ENCODE measurements at places on chromosomes 6 and 20.

GRCh38 chr6:37612475-37612874 is 85.2 kb downstream of the MDGA1 start:
- DNase-seq, result no peak

DNA sequence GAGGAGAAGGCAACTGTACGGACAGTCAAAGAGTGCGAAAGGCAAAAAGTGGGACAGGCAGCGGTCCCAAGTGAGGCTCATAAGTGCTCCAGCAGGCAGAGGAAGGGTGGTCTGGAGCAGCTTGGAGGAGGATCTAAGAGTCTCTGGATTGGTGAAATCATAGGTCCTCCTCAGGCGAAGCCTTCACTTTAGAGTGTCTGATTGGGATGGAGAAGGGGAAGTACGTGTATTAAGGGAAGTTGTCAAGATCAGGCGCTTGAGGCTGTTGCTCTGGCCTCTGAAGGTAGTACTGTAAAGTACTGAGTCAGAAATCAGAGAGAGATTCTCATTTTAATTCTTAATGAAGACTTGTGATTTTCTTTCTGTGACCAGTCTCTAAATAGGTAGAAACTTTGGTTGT is 185.6 kb downstream of the KIF16B start:
- no peak for DNase-seq

DNA sequence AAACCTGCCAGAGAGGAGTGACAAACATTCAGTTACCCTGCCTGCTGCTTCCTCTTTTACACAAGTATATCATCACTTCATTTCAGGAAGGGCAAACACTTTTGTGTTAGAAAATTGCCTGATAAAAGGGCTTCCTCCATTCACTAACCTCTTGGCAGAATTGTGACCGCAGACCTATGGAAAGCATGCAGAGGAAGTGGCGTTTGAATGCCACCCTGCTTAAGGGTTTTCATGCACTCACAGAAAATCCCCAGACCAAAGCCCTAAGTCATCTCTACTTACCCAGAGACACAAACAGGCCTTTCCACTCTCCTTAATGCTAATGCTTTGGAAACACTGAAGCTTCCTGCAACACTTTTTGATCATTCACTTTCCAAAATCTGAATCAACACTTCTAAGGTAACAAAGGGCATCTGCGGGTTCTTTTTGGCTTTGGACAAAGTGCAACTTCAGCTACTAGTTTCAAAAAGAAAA is 22.1 kb upstream of the RALGAPA2 start:
- DNase-seq, result no peak

DNA sequence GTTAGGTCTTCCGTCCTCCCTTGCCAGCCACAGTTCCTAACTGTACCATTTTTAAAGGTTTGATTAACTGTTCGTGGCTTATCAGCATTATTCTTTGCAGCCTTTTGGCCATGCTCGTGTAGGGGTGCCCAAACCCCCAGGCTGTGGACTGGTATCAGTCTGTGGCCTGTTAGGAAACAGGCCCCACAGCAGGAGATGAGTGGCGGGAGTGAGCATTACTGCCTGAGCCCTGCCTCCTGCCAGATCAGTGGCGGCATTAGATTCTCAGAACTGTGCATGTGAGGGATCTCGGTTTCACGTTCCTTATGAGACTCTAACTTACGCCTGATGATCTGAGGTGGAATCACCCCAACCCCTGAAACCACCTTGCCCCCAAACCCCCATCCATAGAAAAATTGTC is 79.3 kb downstream of the TBC1D7 start:
- DNase-seq, result no peak

DNA sequence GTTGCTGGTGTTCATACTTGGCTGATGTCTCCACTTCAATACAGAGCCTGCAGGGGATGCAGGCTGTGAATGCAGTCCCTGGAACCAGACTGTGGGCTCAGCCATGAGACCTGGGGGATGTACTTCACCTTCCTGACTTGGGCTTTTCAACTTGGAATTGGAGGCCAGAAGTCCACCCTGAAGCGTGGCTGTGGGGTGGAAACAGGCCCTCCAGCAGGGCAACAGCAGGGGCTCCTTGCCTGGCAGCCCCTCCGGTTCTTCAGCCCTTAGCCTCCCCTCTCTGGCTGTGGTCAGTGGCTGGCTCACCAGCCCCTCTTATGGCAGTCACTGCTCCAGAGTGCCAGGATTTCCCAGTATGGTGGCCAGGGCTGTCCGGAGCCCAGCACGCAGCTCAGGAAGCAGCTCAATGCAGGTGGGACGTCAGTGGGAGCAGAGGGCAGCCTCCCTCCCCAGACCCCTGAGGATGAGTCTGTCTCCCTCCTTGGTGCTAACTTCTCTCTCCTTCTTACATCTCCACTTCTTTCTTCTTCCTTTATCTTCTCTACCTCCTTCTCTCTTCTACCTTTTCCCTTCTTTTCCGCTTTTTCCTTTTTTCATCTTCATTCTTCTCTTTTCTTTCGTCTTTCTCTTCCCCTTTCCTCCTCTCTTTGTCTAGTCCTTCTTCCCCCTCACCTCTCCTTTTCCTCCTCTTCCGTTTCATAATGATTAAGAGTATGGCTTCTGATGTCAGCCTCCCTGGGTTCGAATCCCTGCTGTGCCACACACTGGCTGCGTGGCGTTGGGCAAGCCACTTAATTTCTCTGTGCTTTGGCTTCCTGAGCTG is 45.3 kb downstream of the SLC52A3 start:
- no peak for DNase-seq

- DNase-seq, result no peak
Measured at GRCh38 chr20:39762716-39763115, 800.6 kb downstream of the DHX35 start.

GRCh38 chr20:56851552-56851951 is 222.4 kb downstream of the TFAP2C start:
- DNase-seq, result no peak

DNA sequence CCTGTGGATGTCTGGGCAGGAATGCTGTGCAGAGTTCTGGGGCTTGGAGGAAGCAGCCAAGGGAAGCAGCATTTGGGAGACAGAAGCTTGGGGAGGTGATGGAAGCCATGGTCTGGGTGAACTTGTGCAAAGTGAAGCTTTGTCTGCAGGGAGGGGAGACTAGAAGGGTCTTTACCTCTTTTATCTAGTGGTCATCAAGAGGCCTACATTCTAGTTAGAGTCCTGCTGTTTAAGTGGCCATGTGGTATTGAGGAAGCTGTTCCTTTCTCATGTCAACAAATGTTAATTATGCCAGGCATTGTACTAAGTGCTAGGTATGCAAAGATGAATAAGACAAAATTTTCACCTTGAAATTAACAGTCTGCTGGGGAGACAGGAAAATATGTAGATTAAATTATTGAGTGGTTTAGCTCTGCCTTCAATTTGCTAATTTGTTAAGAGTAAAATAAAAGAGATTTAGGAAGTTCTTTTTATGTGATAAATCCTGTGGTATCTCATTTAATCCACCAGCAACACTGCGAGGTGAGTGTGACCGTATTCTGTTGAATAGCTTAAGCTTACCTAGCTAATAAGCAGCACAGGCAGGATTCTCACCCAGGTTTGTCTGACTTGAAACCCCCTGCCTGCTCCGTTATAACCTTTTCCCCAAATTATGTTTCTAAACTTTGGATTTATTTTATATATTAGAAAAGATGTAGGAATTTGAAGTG is 43.1 kb downstream of the ARID1B start:
- no peak for DNase-seq

DNA sequence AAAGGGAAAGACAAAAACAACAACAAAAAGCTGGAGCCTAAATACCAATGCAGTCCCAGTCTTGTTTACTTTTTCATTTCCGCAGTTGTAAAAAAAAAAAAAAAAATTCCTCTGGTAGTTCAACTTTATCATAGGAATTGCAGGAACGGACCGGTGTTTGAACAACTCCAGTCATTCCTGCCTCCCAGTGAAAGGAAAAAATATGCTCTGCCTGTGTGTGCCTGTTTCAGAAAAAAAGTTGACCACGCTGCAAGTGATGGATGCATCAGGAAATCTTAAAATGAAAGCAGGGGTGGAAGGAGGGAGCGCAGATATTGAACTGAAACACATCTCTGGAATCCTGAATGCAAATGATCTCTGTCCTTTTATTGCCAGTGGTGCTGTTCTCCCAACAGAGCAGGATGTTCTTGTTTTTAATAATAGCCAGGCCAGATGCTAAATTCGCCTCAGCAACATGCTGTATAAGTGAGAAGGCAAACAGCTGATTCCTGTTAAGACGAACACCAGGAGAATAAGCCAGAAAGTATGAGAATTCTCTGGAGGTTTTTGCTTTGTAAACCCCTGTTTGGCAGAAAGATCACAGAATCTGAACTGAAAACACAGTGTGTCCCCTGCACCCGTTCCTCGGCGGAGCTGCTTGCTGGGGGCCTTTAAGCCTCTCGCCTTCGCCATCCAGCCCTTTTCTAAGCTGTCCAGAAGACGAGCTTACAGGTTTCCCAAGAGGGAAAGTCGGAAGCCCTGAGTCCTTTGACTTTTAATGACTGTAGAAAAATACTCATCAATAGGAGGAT is 178.4 kb upstream of the SUPT3H start:
- no peak for DNase-seq

GRCh38 chr6:166275714-166276166 is 32.5 kb downstream of the PRR18 start:
- DNase-seq, result peak; percentile 52

GRCh38 chr6:46734867-46735719 is at the start of gene PLA2G7:
Gene PLA2G7, minus strand, starts transcription at chr6:46735375. Its CDS starts 12,484 bp downstream, at chr6:46722891.
- DNase-seq, result no peak

- DNase-seq, result no peak
Measured at GRCh38 chr6:137852811-137853210, 14.2 kb upstream of the TNFAIP3 start.

- no peak for DNase-seq
Measured at GRCh38 chr6:167664678-167665660, 161.7 kb upstream of the AFDN start.

GRCh38 chr6:116530436-116530835 is 15.0 kb downstream of the TRAPPC3L start:
- DNase-seq, result no peak

DNA sequence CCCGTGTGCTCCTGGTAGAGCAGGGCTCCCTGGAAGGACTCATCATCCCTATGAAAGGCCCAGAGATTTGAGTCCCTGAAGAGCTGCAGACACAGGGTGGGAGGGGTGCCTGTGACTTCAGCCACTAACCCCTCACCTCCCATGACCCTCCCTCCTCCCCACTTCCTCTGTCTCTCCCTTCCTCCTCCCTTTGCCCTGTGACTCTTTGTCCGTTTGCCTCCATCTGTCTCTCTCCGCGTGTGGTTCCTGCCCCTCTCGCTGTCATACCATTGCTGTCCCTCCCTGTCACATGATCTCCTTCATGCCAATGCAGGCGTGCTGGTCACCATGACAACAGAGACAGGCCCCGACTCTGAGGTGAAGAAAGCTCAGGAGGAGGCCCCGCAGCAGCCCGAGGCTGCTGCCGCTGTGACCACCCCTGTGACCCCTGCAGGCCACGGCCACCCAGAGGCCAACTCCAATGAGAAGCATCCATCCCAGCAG is 19.0 kb downstream of the EPB41L1 start:
- no peak for DNase-seq

DNA sequence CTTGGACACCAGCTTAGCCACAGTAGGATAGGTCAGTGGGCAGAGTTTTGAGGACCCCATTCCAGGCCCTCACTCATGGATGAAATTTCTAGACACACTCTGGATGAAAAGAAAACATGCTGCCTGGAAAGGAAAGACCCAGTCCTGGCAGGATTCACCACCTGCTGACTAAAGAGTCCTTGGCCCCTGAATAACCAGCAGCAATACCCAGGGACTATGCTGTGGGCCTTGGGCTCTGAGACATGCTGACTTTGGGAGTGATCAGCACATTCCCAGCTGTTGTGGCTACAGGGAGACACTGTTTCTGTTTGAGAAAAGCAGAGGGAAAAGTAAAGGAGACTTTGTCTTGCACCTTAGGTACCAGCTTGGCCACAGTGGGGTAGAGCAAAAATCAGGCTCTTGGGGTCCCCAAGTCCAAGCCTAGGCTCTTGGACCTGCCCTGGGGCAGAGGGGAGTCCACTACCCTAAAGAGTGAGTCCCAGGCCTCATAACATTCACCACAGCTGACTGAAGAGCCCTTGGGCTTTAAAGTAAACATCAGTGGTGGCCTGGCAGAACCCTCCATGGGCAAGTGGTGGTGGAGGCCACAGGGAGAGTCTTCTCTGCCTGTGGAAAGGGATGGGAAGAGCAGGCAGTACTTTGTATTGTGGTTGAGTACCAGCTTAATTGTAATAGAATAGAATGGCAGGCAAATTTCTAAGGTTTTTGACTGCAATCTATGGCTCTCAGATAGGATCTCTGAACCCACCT is 516.8 kb downstream of the BCKDHB start:
- no peak for DNase-seq

GRCh38 chr20:32780749-32781655 is 18.8 kb downstream of the DNMT3B start:
- no peak for DNase-seq

GRCh38 chr6:1136415-1136774 is 175.5 kb upstream of the FOXQ1 start:
- no peak for DNase-seq

GRCh38 chr6:121764493-121764892 is 329.0 kb downstream of the GJA1 start:
- DNase-seq, result no peak

- no peak for DNase-seq
Measured at GRCh38 chr20:38789503-38790199, 15.8 kb upstream of the PPP1R16B start.

- DNase-seq, result no peak
Measured at GRCh38 chr6:154732538-154733182, 556 bp upstream of the SCAF8 start.

DNA sequence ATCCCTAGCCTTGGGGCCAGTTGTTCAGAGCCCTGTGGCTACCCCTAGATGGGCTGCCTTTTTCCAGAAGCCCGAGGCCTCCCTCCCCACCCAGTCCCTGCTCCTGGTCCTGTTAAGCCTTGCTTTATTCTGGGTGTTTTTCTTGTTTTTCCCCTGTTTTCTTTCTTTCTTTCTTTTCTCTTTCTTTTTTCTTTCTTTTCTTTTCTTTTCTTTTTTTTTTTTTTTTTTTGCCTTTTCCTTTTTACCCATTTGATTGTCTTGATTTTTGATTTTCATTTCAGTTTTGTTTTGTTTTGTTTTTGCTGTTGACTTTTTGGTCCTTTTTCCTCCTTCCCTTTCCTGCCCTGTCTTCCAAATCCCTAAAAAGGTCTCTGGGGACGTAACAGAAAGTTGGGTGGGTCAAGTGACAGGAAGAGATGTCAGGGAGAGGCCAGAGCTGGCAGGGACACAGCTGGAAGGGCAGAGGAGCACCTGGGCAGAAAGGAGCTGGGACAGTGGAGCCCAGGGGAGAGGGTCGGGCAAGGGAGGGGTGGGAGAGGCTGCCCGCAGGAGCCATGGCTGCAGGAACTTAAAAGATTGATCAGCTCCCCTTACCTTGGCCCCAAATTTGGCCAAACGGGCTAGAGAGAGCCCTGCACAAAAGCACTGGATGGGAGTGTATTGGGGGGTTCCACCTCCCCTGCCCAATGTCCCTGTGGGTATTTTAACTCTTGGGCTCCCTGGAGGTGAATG is 27.6 kb downstream of the MYH7B start:
- DNase-seq, result no peak

GRCh38 chr20:35279533-35280174 is 1.7 kb upstream of the MMP24OS start:
- DNase-seq, result no peak

- DNase-seq, result no peak
Measured at GRCh38 chr20:60138256-60139220, 180.3 kb downstream of the CDH26 start.

GRCh38 chr6:139338795-139339194 is 35.7 kb downstream of the CITED2 start:
- no peak for DNase-seq

GRCh38 chr20:62355516-62355877 is 11.6 kb downstream of the LAMA5 start:
- no peak for DNase-seq

GRCh38 chr20:19024296-19025035 is 188.0 kb upstream of the SLC24A3 start:
- no peak for DNase-seq

- no peak for DNase-seq
Measured at GRCh38 chr6:101705866-101706265, 312.4 kb downstream of the GRIK2 start.

Data from activated CD8-positive, alpha-beta memory T cell treated with anti-CD3 and anti-CD28 coated beads for 48 hours (primary cell).